MG63 (cell line): ENCODE measurements at places on chromosomes 7 and 10. TPM values are rescaled to one million over a fixed set of nuclear protein-coding genes. Genes with fewer than 3 reads are reported as not detected.

GRCh38 chr7:53877688-53878087 is 664.5 kb upstream of the VSTM2A start:
- no peak for DNase-seq

GRCh38 chr7:101767544-101767943 is 49.9 kb upstream of the CUX1 start:
- DNase-seq: no peak

- DNase-seq: no peak
Measured at GRCh38 chr7:55975988-55976633, 11.7 kb downstream of the NIPSNAP2 start.

The PLAC9 gene
- 2.8 and 3.8 TPM in 2 replicates for total RNA-seq

The ZMIZ2 gene
- total RNA-seq: 2.0 and 6.6 TPM in 2 replicates
